CMK (cell line): ENCODE measurements at places on chromosomes 7 and 10.

DNA sequence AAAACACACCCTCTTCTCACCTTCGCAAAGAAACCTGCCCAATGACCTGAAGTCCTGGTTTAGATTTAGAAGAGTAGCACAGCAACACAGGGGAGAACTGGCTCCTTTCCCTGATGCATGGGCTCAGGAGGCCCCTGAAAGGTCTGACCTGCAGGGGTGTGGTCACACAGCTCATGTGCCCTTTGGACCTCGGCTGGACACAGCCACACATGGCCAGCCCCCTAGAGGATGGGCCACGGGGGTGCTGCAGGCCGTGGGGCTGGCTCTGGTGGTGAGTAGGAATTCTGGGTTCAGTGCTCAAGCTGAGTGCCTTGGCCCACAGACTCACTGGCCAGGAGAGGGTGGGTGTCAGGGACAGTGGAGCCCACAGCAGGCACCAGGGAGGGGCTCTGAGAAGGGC, 118.5 kb upstream of the ADCY1 start:
- DNase-seq: no peak

DNA sequence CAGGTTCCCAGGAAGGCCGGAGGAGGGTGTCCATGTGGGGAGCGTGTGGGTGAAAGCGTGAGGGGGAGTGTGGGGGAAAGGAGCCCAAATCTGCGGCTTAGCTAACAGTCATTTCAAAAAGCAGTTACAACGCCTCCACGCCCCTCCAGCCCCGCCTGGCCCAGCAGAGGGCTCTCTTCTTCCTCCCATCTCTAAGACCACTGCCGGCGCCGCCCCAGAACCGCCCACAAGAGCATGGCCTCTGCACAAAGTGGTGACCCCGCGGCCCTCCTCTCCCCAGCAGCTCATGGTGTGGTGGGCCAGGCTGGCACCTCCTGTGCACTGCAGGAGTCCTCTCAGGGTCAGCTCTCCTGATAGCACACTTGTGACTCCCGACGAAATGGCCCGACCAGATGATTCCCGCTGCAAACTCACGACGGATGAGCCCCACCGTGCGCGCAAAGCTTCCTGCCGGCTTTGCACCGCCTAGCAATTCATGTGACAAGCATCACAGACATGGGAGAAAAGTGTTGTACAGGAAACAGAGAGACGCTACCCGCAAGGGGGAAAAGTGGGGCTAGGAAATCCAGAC, 12.4 kb upstream of the HUS1 start:
- peak; percentile 61 for DNase-seq

GRCh38 chr10:77001206-77001605, 636.4 kb downstream of the KCNMA1 start:
- DNase-seq: no peak

DNA sequence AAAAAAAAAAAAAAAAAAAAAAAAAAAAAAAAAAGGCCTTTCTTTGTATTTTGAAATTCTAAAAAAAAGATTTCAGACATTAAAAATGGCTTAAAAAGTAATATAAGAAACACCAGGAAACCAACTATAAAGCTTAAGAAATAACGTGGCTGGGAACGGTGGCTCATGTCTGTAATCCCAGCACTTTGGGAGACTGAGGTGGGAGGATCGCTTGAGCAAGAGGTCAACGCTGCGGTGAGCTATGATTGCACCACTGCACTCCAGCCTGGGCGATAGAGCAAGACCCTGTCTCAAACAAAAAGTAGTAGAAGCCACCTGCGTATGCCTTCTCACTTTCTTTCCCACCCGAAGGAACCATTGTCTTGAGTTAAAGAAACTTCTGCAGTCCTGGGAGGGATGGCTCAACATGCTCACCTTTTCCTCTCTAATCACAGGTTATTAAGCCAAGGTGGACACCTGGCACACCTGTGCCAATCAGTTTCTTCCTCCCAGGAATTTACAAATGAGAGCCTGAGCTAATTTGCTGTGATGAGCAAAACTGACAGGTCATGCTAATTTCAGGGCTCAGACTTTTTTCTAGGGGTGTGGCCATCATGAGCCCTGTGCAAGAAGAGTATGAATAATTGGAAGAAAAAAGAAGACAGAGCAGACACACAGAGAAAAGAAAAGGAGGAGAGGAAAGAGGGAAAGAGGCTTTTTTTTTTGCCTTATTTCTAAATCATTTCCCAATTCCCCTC, 72.0 kb upstream of the PARD3 start:
- DNase-seq: no peak

DNA sequence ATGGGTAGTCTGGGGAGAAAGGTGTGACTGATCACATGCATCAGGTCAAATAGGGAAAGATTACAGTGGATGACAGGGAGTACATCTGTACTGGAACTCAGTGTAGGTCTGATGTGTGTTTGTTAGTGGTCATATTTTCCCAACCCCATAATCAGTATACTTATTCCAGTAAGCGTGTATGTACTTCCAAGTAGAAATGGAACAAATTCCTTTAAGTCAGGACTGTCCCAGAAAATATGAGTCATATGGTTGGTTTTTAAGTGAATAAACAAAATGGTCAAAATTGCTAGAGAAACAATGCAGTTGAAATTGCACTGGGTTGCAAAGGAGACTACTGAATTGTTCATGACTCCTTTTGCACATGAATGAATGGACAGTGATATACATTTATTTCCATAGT, 118.8 kb upstream of the MYO3A start:
- no peak for DNase-seq

DNA sequence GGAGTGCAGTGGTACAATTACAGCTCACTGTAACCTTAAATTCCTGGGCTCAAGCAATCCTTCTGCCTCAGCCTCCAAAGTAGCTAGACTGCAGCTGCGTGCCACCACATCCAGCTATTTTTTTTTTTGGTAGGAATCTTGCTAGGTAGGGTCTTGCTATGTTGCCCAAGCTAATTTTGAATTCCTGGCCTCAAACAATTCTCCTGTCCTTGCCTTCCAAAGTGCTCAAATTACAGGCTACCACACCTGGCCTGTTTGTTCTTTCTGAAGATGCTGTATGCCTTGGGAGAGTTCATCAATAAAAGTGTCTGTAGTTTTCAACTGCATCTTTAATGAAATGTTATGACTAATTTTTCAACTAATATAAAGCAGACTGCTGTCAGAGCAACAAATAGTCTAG, 452 bp downstream of the SAMD9 start:
- no peak for DNase-seq

DNA sequence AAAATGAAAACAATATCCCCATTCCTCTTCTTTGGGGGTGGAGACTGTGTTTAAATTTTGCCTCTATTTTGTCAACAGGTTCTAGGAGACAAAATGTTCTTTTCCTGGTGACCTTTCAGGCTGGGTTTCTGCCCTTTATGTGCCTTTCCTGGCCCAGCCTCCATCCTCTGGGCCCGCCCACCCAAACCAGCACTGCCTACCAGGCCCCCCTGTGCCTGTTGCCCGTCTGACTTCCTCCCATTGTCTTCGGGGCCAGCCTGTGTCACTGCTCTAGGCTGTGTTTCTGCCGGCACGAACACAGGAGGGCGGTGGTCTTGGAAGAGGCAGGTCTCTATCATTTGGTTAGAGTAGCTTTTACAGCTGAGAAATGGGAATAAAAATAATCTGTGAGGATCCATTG, 13.9 kb downstream of the TSPAN14 start:
- DNase-seq: peak; percentile 42

DNA sequence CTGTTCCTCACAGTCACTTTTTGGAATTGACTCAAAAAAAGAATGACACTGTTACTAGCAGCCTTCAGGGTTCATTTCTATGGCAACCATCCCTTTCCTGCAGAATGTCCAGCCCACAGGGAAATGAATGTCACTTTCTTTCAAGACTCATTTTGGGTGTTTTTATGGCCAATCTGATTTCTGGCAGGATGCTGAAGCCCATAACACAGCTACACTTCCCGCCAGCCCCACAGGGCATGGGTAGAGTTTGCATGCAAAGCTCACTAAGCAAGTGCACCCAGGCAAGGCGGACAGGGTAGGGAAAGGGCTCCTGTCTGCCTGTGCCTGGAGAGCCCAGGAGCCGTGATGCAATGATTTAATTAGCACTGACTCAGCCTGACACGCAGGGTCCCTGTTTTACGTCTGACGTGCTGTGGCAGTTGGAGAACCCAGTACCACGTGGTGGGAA, 26.1 kb upstream of the GPAM start:
- no peak for DNase-seq

GRCh38 chr10:116124777-116125176, 148.2 kb downstream of the GFRA1 start:
- DNase-seq: no peak

DNA sequence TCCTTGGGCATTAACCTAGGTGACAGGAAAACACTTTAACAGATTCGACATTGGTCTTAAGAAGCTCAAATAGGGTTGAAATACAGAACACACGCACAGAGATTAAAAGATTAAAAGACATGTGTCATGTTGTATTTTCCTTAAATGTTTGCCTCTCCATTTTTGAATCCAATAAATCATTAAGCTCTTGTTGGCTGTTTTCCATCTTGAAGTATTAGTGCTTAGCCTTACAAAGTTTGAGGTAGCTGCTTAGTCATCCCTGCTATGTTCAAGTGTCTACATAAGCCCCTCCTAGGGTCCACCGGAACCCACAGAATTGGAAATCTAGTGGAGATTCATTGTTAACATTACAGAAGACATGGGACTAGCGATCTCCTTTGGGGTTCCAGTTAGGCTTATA, 12.7 kb upstream of the GJD4 start:
- DNase-seq: no peak

DNA sequence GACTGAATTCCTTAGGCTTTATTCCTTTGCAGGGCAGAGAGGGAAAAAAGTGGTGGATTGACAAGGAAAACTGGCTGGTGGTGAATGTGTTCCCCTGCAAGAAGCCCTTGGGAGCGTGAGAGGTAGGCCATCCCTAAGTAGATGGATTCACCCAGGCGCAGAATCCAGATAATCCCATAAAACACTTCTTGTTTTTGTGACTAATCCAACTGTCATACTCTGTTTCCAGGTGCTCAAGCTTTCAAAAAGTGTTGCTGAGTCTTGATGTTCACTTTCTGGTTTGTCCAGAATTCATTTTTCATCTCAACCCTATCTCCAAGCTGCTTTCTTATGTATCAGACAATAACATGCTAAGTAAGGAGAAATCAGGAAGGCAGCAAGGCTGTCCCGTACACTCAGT, 250.8 kb upstream of the HABP2 start:
- no peak for DNase-seq

DNA sequence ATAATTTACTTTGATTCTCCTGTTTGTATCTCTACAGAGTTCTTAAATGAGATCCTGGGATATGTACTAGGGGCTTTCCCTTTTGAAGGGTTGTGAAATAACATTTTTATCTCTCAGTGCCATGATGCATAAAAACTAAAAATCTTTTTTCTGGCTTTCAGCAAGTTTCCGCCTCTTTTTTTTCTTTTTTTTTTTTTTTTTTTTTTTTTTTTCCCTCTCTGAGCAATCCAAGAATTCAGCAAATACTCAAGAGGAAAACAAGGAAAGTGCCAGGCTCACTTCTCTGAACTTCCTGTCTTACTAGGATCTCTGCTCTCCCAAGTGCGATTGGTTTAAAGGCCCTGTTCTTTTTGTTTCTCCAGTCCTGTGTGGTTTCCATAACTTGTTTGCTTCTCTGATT, 79.9 kb downstream of the HYCC1 start:
- DNase-seq: no peak
